ENCODE measurements at places on chromosomes 5 and 9.

- no peaks in the 10 kb centered on the region for H3K4me1 ChIP-seq
- H3K27me3 ChIP-seq: no peaks in the 10 kb centered on the region
- no peak for DNase-seq
These were observed 118.6 kb downstream of the VAV2 start for GRCh38 chr9:133873461-133873891.

- no peak for DNase-seq
- no peaks in the 10 kb centered on the region for H3K4me1 ChIP-seq
- H3K27me3 ChIP-seq: no peaks in the 10 kb centered on the region
- H3K36me3 ChIP-seq: no peaks in the 10 kb centered on the region
These were observed 26.7 kb upstream of the CAMK4 start for GRCh38 chr5:111197523-111197922.

DNA sequence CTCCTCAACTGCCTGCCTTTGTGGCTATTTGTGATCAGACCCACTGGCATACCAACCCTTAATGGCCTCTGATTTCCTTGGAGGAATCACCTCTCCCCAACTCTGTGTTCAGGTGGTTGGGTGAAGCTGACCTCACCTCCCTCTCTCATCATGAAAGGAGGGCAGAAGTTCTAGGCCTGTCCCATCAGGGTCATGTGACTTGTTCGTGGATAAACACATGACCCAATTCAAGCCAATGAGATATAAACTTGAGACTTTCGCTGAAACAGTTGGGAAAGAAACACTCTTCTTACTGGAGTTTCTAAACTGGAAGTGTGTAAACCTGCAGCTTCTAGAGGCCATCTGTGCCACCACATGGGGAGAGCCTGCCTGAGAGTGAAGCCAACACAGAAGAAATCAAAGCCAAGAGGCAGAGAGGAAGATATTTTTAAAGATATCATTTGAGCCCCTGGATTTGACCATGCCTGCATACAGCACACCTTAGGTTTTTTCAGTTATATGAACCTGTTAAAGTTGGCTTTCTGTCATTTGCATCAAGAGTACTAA is 5.8 kb downstream of the GABBR2 start:
- no peak overlapping the region for H3K4me3 ChIP-seq
- H3K27me3 ChIP-seq: peaks cover 20% of the 10 kb centered on the region

DNA sequence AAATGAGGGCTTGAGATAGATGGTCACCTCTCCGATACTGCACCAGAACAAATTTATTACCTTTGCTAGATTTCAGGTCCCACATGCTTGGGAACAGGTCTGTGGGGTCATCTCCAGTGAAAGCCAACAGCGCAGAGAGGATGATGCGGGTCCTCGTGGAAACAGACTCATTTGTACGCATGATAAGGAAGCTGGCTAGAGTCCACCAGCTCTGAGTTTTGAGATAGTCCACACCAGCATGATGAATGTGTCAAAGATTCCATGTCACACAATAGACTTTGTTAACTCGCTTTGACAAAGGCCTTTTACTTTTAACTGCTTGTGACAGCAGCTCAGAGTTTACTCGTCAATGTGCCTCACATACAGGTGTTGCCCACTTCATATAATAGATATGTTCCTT is 105.4 kb upstream of the TBCA start:
- H3K4me1 ChIP-seq: no peaks in the 10 kb centered on the region
- H3K27me3 ChIP-seq: no peaks in the 10 kb centered on the region
- no peak overlapping the region for H3K27ac ChIP-seq
- no peak for DNase-seq
- no peaks in the 10 kb centered on the region for H3K36me3 ChIP-seq
- no peak overlapping the region for H3K4me3 ChIP-seq

DNA sequence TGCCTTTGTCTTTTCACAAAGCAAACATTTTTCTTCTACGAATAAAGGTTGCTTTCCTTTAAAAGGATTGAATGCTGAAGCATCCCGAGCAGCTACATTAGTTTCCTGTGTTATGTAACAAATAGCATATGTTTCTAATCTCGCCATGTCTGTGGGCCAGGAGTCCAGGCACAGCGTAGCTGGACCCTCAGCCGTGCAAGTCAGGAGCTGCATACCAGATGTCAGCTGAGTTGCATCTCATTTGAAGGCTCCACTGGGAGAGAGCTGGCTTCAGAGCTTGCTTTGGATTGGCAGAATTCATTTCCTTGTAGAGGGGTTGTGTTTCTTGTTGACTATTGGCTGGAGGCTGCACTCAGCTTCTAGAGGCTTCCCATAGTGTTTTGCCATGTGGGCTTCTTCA is 16.0 kb upstream of the GOLPH3 start:
- no peaks in the 10 kb centered on the region for H3K4me1 ChIP-seq
- H3K27me3 ChIP-seq: no peaks in the 10 kb centered on the region
- no peak overlapping the region for H3K27ac ChIP-seq
- DNase-seq: no peak
- no peak overlapping the region for H3K4me3 ChIP-seq

- H3K4me3 ChIP-seq: no peak overlapping the region
- no peak overlapping the region for H3K27ac ChIP-seq
- no peak for DNase-seq
- no peaks in the 10 kb centered on the region for H3K4me1 ChIP-seq
These were observed 103.8 kb downstream of the DMXL1 start for GRCh38 chr5:119174578-119175163.

DNA sequence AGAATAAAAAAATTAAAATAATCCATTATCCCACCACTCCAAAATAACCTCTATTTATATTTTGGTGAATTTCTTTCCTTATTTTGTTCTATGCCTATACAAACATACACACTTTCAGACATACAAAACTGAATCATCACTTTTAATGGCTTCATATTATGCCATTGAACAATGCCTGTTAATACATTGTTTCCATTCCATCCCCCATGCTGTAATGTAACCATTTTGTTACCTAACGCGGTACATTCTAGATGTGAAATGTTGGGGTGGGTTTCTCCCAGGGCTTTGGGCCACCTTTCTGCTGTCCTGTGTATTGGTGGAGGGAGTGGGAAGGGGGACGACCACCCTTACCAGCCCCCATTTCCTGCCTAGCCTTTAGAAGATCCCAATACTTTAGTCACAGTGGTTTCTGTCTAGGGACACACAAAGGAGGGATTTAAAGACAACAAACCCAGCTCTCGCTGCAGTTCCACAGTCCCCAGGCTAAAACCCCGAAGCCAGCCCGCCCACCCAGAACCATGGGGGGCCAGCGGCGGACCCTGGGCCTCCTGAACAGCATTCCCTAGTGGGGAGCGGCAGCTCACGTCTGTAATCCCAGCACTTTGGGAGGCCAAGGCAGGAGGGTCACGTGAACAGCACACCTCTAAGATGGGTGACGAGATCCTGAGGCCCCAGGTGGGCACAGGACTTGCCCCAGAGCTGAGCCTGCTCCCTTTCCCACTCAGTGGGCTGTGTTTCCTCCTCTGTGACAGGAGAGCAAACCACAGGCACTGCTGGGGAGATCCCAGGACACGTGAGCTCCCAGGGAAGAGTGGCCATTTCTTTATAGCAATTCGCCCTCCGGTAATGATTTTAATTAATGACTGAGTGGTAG is 56.9 kb upstream of the STXBP1 start:
- H3K27ac ChIP-seq: peak overlapping the region; percentile 81
- no peaks in the 10 kb centered on the region for H3K36me3 ChIP-seq
- DNase-seq: no peak
- peaks cover 44% of the 10 kb centered on the region for H3K4me1 ChIP-seq

GRCh38 chr9:111992523-111992922 is 95.9 kb downstream of the UGCG start:
- no peaks in the 10 kb centered on the region for H3K27me3 ChIP-seq
- H3K27ac ChIP-seq: no peak overlapping the region
- H3K4me3 ChIP-seq: no peak overlapping the region
- H3K36me3 ChIP-seq: no peaks in the 10 kb centered on the region
- DNase-seq: no peak

GRCh38 chr5:20033881-20034280 is 45.9 kb upstream of the CDH18 start:
- DNase-seq: no peak
- no peaks in the 10 kb centered on the region for H3K36me3 ChIP-seq
- no peaks in the 10 kb centered on the region for H3K4me1 ChIP-seq
- H3K27me3 ChIP-seq: no peaks in the 10 kb centered on the region
- no peak overlapping the region for H3K4me3 ChIP-seq
